CD4-positive, alpha-beta T cell treated with Interleukin-6 at 100 ng/mL for 8 hours (primary cell): ENCODE measurements at places on chromosomes 4 and X.

GRCh38 chr4:22877486-22878052, 184.8 kb downstream of the GBA3 start:
- no peak for DNase-seq

- DNase-seq: no peak
Measured at GRCh38 chr4:110610620-110610939, 12.3 kb downstream of the PITX2 start.

DNA sequence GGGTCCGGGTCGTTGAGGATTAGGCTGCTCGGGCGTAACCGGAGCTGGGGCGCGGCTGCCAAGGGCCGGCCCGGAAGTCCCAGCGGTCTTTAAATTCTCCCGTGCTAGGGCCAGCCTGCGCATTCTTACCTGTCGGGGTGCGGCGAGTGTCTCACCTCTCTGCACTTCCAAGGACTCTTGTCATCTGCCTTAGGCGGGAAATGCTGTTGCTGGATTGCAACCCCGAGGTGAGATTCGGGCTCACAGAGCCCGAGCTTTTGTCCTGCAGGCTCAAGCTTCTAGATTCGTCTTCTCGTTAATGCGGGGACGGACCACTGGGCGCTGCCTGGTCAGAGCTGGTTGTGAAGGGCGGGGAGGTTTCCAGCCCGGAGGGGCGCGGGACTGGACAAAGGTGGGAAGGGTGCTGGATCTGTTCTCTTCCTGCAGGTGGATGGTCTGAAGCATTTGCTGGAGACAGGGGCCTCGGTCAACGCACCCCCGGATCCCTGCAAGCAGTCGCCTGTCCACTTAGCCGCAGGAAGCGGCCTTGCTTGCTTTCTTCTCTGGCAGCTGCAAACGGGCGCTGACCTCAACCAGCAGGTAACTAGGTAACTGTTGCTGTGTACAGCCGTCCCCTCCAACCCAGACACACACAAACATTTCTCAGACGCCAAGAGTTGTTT, at the start of gene ANKRD37:
Gene ANKRD37 (plus strand): TSS at position 118 of the 662 bp plus-strand sequence. CDS start 83 bp downstream, at position 201.
- no peak for DNase-seq

- DNase-seq: no peak
Measured at GRCh38 chr4:178026999-178027398, 584.8 kb upstream of the AGA start.

GRCh38 chr4:32161392-32161791, 1441.2 kb downstream of the PCDH7 start:
- DNase-seq: no peak

DNA sequence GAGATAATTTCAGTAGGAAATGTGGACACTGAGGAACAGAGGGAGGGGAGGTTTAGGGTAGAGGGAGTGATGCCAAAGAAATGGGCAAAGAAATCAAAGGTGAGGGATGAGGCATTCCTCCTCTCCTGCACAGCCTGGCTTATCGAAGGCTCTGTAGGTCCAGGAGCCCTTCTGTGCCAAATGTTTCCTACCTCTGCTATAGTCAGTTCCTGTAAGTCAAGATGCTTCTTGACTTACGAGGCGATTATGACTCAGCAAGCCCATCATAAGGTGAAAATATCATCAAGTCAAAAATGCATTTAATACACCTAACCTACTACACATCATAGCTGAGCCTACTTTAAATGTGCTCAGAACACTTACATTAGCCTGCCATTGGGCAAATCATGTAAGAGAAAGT, 60.0 kb upstream of the ARHGAP24 start:
- DNase-seq: no peak

- DNase-seq: no peak
Measured at GRCh38 chrX:105424729-105425128, 204.2 kb upstream of the TEX13A start.
